ENCODE measurements at places on chromosomes 2 and 18.

GRCh38 chr2:66428986-66429612 is 5.8 kb upstream of the MEIS1 start:
- DNase-seq = no peak

DNA sequence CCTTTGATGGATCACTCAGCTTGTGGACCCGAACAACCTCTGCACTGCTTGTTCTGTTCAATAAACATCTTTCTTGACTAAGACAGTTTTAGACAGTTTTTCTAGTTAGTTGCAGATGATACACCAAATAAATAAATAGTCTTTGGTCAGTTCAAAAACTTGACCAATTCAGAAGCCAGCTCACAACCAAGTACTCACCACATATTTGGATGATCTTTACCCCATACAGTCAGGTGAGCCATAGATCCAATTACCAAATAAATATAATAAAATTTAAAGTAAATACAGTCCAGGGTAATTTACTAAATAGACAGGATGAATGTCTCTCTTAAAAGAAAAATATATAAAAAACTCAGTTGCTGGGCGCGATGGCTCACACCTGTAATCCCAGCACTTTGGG is 18.2 kb downstream of the SCN3A start:
- DNase-seq = no peak

- DNase-seq = no peak
These were observed 7.9 kb upstream of the SIGLEC15 start for GRCh38 chr18:45817543-45817942.

DNA sequence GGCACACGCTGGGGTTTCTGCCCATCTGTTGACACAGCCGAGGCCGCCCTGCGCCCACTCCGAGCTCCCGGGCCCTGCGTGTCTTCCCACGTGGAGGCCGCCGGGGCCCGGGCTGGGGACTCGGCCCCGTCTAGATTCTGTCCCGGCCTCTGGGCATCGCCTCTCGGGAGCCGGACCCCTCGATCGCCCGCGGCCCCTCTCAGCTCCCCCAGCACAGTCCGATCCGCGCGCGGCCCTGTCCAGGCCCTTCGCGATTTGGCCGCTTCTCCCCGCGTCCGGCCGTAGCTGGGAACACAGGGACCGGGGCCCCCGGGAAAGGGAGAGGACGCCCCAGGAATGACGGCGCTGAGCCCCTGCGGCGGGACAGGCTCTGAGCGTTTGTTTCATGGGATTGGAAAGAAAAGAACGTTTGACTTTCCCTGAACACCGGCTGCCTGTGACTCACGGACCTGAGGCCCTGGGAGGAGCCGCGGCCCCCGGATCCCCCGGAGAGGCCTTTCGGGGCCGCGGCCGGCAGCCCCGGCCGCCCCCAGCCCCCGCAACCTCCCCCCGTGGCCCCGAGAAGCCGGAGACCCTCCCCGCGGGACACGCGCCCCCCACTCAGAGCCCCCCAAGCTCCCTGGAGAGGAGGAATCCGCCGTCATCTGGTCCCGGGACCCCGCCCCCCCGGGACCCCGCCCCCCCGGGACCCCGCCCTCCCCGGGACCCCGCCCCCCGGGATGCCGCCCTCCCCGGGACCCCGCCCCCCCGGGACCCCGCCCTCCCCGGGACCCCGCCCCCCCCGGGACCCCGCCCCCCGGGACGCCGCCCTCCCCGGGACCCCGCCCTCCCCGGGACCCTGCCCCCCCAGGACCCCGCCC is 62.7 kb upstream of the CTDP1 start:
- no peak for DNase-seq

- no peak for DNase-seq
These were observed 136.1 kb upstream of the FANCL start for GRCh38 chr2:58377181-58377580.

- no peak for DNase-seq
These were observed 31.6 kb downstream of the TWSG1 start for GRCh38 chr18:9366126-9366714.

- no peak for DNase-seq
These were observed 99.0 kb upstream of the CTDP1 start for GRCh38 chr18:79580498-79581171.

GRCh38 chr2:149816756-149817551 is 229.4 kb upstream of the MMADHC start:
- DNase-seq = no peak

DNA sequence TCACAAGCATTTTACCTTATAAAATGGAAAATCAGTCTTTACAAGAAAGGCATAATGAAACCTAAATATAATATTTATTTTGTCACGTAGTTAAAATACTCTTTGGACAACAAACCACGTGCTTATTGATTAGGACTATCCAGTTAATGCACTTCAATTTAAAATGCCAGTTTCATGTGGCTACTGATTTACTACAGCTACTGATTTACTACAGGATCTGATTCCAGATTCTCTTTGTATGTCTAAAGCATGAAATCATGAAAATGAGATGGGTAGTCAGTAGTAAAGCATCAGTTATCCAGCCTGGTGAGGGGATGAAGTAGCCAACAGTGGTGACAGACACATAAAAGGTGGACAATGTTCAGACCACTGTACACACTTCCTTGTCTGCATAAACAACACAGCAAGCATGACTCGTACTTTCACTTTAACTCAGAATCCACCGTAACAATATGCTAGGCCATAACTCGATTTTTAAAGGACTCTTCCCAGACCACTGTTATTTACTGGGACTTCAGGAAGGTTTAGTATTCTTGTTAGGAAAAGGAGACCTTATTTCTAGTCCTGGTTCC is 24.9 kb downstream of the ACAA2 start:
- DNase-seq = no peak

GRCh38 chr2:96320326-96320725 is 4.8 kb upstream of the ITPRIPL1 start:
- no peak for DNase-seq

GRCh38 chr18:8397034-8397433 is 212.2 kb upstream of the RAB12 start:
- DNase-seq = no peak

DNA sequence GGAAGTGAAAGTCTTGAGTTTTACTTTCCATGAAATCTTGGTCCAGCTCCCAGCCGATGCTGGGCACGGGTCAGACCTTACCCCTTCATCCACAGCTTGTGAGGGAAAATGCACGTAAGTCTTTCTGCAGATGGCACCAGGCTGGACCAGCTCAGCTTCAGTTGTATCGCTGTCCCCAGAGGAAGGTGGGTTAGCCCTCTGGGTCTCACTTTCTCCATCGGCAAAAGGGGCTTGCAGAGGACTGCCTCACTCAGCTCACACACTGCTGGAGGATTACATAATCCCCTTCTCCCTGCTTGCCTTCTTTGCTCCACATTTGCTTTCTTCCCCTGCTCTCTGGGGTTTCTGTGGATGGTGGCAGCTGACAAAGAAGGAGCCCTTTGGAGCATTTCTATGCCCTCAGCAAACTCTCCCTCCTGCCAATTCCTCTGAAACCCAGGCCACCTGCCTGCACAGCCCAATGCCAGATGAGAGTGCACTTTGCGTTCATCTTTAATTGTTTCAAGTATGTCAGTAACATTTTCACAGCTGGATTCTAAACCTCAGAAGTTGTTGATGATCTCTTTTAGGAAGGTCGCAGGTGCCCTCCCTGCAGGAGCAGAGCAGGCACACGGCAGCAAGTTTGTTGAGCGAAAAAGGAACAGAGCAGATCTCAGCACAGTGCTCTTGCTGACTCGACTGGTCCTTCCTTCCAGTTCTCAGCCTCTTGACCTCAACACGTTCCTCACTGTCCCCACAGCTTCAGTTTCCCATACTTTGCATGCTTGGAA is 155.6 kb upstream of the GLI2 start:
- DNase-seq = no peak

DNA sequence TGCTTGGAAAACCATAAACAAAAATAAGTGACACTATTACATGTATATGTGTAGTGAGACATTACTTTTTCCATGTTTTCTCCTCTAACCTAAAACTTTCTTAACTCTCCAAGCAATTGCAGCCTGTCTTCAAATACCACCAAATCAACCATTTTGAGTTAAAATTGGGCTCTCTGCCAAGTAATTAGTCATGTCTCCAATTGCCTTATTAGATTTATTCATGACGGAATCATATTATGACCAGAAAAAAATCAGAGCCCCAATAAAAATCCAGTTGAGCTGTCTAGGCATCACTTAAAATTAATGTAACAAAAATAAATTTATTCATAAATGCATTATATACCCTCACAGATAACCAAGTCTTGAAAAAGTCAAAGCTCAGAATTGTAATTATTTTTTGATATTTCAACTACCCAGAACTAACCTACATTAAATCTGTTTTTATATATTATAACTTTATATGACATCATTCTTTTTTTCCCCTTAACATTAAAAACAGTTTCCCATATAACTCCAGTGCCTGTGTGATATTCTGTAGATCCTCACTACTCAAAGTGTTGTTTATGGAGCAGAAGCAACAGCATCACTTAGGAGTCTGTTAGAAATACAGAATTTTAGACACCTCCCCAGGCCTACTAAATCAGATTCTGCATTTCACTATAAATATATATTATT is 157.0 kb downstream of the ERBB4 start:
- DNase-seq = no peak

GRCh38 chr18:62690236-62690815 is 25.0 kb upstream of the PHLPP1 start:
- no peak for DNase-seq

- DNase-seq = no peak
These were observed 245.2 kb downstream of the EIPR1 start for GRCh38 chr2:3132466-3132865.

- no peak for DNase-seq
These were observed 2132.8 kb upstream of the CELF4 start for GRCh38 chr18:39698436-39698835.

- no peak for DNase-seq
These were observed 27.7 kb upstream of the DNMT3A start for GRCh38 chr2:25369439-25369838.

- no peak for DNase-seq
These were observed 203.5 kb downstream of the NDUFA10 start for GRCh38 chr2:239821694-239822075.

DNA sequence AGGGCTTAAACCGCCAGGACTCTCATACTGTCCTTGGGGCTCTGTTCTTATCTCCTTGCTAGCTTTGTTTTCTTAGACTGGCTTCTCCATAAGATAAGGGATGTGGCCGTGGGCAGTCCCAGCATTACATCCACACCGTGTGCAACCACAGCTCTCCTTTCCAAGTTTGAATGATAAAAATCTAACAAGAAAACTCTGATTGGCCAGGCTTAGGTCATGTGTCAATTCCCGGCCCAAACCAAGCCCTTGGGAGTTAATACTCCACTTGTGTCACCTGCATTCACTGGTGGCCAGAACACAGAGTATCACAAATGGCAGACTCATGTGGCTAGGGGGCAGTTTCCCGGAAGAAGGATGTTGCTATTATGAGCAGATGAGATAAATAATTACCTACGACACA is 43.2 kb upstream of the KDM3A start:
- DNase-seq = no peak

- no peak for DNase-seq
These were observed 75.3 kb downstream of the INHBB start for GRCh38 chr2:120421126-120421829.

DNA sequence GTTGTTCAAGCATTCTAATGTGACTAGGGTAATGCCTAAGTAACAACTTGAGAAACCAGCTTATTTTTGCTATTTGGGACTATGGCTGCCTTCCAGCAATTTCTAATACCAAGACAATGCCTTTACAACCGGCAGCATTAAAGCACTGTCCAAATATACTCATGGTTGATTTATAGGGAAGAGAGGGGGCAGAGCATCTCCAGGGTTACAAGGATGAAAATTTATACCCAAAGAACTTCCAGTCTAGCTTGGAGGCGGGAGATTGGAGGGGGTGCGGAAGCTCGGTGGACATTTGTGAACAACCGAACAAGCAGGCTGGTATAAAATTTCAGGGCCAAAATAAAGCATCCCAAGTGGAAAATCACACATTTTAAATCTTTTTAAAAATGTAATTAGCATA is 294.9 kb upstream of the STON1 start:
- DNase-seq = no peak

- DNase-seq = no peak
These were observed 601 bp downstream of the PROKR1 start for GRCh38 chr2:68643874-68644485.

GRCh38 chr2:176582990-176583481 is 313.8 kb downstream of the MTX2 start:
- DNase-seq = no peak

- no peak for DNase-seq
These were observed 16.8 kb downstream of the HDLBP start for GRCh38 chr2:241298673-241299072.

GRCh38 chr2:228675091-228675490 is 493.6 kb upstream of the SPHKAP start:
- no peak for DNase-seq

DNA sequence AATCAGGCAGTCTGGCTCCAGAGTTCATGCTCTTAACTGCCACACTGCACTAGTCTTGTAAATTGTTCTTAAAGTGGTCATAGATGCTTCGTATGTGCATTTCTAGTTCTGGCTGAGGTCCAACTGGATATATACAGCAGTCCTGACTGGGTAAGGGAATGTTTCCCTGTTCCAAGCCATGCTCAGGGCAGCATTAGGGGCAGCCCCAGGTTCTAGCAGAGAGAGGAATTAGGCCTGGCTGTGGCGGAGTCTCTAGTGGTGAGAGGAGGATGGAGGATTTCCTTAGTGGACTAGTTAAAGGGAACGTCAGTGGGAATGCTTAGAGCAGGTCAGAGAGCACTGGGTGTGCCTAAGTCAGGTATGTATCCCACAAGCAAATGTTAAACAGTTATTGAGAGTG is 28.0 kb downstream of the UBE2E3 start:
- DNase-seq = no peak

- DNase-seq = no peak
These were observed 16.2 kb upstream of the DGKD start for GRCh38 chr2:233338046-233338445.

DNA sequence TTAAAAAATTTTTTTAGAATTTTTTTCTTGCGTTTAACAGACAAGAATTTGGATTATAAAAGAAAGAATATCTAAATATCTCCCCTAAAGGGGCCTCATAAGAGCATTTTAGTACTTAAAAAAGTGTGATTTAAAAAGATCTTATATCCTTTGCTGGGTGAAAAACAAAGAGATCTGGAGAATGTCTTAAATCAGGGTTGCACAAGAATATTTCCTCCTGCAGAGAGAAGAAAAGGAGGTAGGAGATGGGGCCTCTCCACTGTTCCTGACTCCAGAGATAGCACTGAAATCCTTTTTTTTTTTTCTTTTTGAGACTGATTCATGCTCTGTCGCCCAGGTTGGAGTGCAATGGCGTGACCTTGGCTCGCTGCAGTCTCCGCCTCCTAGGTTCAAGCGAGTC is 68.5 kb upstream of the OSR1 start:
- no peak for DNase-seq

- DNase-seq = no peak
These were observed 185.8 kb upstream of the HS6ST1 start for GRCh38 chr2:128504246-128505149.

- no peak for DNase-seq
These were observed 616 bp downstream of the EML6 start for GRCh38 chr2:54723996-54724559.

DNA sequence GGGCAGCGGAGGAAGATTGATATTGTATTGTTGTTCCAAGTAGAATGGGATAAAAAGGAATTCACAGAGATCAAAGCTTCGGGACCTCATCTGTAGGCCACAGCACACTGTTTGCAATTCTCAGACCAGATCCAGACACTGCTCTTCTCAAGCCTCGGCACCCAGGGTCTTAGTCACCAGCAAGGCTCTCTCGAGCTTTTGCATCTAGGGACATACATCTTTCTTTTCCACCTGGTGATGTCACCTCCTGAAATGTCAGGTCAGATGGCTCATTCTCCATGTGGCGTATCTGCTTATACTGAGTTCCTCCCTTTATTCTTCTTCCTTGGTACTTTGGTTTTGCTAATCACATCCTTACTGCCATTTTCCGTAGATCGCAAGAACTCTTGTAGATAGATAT is 42.9 kb upstream of the SNTG2 start:
- DNase-seq = no peak

Measured in cortex of kidney (tissue), 1 donor.